ENCODE measurements at places on chromosomes 11 and 22.

- DNase-seq: peak; percentile 93
Observed at GRCh38 chr11:117327567-117328374, at the start of gene CEP164. CEP164 (plus strand) TSS chr11:117327854; CDS start chr11:117338587, 10,733 bp downstream.

DNA sequence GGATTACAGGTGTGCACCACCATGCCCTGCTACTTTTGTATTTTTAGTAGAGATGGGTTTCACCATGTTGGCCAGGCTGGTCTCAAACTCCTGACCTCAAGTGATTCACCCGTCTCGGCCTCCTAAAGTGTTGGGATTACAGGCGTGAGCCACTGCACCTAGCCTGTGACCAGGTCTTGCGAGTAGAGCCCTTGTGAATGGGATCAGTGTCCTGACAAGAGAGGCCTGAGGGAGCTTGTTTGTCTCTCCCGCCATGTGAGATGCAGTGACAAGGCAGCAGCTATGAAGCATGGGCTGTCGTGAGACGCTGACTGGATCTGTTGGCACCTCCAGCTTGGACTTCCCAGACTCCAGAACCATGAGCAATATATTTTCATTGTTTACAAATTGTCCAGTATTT, 69.3 kb downstream of the LRRC32 start:
- DNase-seq: peak; percentile 43

DNA sequence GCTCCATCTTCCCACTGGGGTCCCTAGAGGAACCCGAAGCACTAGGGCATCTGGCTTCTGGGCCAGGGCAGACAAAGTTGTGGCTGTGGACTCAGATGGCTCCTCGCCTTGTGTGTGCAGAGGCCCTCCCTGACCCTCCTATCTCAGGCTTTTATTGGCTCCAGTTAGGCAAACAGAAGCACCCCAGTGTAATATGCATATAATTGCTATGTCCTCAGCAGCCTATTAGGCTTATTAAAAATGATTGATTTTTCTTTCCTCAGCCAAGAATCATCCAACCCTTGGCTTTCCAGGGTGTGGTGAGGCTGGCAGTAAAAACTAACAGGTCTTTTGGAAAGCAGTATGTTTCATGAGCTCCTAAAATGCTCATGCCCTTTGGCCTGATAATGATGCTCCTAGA, 22.3 kb downstream of the UPB1 start:
- no peak for DNase-seq

GRCh38 chr11:113532697-113533424, 57.7 kb upstream of the DRD2 start:
- DNase-seq: peak; percentile 82

GRCh38 chr11:6062691-6063358, 32.3 kb upstream of the OR56A1 start:
- DNase-seq: no peak

- no peak for DNase-seq
Observed at GRCh38 chr22:16925407-16925966, 82.5 kb downstream of the GAB4 start.

- DNase-seq: no peak
Observed at GRCh38 chr11:118325283-118325682, 17.2 kb downstream of the CD3D start.

DNA sequence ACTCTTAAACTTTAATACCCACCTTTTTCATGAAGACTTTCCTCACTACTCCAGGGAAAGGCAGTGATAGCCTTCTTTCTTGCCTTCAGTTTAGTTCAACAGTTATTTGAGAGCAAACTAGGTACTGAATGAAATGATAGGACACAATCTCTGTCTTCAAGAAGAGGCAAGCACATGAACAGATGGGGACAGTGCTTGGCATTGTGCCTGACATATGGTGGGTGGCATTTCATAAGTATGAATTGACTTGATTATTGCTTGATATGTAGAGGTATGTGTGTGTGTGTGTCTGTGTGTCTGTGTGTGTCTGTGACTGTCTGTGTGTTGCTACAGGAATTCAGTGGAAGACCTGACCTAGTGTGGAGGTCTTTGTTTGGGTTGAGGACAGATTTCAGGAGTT, 504.1 kb downstream of the NELL1 start:
- DNase-seq: no peak

GRCh38 chr22:28435982-28436381, 243.7 kb downstream of the TTC28 start:
- no peak for DNase-seq

DNA sequence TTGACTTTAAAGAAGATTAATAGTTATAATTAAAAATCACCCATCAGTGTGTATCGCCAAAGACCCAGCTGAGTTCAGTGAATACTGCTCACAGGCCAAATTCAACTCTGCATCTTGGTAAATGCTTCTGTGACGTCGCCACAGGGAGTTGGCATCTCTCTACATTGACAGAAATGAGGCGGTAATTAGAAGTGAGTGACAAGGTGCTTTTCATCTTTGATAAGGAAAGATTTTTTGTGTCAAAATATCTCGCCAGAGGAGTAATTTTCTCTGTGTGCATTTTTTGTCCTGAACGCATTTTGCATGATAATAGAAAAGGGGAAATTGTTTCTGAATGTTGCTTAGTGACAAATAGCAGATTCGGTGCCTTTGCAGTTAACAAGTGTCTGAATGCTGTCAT, 345.8 kb downstream of the CNTN5 start:
- DNase-seq: no peak

- peak; percentile 10 for DNase-seq
Observed at GRCh38 chr11:131666006-131666405, 295.6 kb downstream of the NTM start.

DNA sequence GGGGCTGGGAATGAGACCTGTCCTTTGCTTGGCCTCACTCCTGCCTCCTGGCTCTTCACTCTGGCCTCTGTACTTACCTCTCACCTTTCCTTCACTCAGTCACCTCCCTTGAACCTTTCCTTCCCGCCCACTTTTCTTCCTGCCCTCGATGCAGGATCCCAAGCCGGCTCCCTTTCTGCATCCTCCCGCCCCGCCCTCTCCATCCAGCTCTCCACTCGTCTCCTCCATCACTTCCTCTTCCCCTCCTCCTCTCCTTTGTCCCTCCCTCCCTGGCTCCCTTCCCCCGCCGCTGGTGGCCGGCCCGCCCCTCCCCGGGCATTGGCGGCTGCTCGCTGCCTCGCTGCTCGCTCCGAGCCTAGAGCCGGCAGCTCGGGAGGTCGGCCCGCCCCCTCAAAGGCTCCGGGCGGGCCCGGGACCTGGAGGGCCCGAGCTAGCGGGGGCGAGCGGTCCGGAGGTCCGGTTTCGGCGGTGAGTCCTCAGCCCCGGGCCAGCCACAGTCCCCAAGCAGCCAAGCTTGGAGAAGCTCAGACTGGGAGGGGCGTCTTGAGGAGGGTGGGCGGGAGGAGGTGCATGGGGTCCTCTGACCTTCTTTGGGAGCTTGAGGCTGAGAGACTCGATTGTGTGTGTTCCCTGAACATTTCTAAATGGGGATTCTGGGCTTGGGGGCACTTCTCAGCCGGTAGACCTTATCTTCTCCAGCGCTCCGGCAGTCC, 13.8 kb downstream of the PHLDB1 start:
- DNase-seq: peak; percentile 75

GRCh38 chr22:23519442-23520157, 60.5 kb downstream of the IGLL1 start:
- no peak for DNase-seq

DNA sequence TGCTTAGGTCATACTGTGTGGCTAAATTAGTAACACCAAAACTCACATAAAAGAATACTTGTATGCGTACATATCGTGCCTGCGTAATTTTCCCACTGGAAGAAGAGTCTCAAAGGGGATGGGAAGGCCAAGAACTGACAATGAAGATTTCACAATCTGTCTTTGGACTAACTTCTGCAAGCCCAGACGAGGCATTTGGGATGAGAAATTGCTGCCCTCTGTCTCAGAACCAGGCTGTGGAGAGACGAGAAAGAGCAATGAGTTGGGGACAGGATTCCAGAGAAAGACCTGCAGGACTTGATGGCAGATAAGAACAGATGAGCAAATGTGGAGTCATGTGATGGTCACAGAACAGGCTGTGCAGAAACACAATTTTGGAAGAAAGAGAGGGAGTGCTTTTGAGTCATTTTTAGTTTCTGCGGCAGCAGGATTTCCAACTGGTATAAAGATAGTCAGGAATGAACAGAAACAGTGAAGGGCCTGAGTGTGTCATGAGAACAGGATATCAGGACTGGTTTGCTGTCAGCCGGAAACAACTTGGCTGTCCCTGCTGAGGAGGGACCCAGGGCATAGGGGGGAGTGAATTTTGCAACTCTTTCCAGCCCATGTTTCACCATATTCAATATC, 82.7 kb upstream of the CTSC start:
- no peak for DNase-seq

GRCh38 chr11:111021131-111021530, 224.4 kb upstream of the POU2AF2 start:
- no peak for DNase-seq

- DNase-seq: no peak
Observed at GRCh38 chr11:73001615-73002014, 140.5 kb downstream of the FCHSD2 start.

GRCh38 chr11:86938900-86939880, 16.0 kb downstream of the FZD4 start:
- no peak for DNase-seq

DNA sequence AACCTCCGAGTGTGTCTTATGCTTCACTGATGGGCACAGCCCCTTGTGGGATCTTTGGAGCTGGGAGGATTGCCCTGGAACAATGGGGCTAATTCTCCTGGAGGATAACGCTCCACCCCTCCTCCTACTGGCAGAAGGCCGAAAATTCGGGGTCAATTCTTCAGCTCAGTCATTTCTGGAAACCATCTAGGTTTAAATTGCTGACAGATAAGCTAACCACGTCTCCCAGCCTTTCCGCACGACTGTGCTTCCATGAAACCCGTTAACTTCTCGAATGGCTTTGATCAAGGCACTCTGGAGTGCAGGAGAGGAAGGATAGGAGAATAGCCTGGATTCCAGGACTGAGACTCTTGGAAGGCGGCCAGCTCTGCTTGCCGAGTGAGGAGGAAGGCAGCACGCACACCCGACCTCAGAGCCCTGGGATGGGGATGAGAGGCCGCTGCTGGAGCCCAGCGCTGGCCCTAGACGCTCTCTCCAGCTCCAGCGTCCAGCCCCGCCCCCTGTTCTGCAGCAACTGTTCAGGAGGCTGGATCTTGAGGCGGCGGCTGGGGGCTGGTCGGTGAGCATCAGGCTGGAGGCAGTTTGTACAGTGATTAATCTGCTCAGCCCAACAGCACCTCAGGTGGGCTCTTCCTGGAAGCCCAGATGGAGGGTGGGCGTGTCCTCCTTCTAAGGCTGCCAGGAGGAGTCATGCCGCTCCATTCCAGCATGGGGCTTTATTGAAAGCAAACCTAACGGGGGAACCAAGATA, 176.7 kb upstream of the NCAM1 start:
- DNase-seq: no peak

GRCh38 chr11:119532551-119532950, 109.6 kb upstream of the THY1 start:
- no peak for DNase-seq
